Eye (tissue), 1 donor: ENCODE measurements at places on chromosomes 6 and 20.
A peak's percentile ranks its signal among the peaks of the same experiment; 100 is the strongest.

DNA sequence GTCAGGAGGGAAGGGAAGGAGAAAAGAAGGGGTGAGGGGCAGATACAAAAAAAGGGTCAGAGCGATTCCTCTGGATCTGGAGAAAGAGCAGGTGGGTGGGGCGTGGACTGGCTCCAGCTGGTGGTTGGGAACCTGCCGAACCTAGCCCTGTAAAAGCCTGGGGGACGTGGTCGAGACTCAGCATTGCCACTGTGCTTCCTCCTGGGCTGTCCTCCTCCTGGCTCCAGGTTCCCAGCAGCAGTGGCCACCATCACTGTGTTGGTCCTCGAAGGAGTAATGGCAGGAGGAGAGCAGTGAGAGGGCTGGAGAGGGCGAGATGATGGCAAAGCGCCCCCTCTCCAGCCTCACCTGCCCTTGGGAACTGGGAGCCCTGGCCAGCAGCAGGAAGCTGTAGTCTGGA lies 3.5 kb upstream of the RAET1L start:
- DNase-seq: no peak

DNA sequence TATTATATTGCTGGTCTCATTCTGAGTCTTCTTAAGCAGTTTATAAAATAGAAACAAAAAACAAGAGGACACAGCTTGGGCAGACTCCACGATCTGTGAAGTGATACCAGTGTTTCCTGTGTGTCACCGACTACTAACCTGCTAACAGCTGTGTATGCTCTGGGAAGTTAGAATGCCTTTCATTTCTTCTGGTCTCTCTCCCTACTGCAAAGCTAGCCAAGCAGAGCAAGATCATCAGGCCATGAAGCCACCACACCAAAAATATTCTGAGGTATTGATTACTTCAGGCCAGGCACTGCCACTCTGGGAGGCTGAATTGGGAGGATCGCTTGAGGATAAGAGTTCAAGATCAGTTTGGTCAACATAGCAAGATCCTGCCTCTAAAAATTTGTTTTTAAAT lies 46.9 kb upstream of the SMIM29 start:
- no peak for DNase-seq

DNA sequence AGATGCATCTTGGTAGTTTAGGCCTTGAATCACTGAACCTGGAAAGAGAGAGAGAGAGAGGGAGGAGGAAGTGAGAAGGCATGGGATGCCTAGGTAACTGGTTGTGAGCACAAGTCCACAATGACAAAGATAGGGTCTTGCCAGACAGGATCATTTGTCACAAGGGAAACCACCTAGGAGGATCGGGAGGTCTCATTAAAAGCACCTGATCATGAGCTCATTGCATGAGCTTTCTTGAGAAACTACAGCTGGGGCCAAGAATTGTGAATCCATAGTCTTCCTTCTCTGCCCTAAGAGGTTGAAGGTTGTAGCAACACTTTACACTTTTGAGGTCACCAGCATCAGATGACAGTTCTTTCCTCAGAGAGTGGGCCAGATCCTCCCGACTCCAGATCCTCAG lies 195.7 kb downstream of the CD83 start:
- DNase-seq: no peak

DNA sequence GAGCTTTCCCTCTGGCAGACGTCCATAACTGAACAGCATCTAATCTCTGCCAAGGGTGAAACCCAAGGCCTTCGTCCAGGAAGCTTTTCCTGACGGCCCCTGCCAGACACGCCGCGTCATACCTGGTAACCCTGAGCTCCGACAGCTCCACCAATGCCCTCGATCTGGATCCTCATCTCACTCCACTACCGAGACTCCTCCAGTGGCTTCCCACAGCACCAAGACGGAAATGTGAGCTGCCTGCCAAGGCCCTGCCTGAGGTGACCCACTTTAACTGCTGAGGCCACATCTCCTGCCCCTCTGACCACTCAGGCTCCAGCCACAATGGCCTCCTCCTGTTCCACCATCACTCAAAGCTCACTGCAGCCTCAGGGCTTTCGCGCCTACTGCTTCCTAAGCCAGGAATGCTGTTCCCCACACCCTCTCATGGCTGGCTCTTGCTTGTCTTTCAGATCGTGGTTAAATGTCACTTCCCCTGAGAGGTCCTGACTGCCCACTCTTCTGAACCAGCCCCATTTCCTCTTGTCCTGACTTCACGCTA lies 143.2 kb downstream of the PREX1 start:
- DNase-seq: peak; percentile 32

DNA sequence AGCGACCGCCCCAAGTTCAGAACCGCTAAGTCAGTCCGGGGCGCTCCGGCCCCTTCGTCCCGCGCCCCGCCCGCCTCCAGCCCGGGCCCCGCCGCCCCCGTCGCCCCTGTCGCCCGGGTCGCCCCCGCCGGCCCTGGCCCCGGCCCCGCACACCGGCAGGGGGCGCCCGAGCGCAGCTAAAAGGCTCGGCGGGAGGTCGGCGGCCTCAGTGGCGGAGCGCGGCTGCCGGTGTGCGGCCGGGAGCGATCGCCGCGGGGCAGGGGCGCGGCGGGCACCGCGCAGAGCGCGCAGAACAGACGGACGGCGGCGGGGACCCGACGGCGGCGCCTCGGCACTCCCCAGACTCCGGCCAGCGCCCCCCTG lies at the start of gene FNDC1:
TSS of gene FNDC1 (plus strand) at position 208 of the 363 bp plus-strand sequence. CDS start 197 bp downstream, outside the sequence.
- DNase-seq: peak; percentile 75

GRCh38 chr6:137830511-137830911 lies 36.5 kb upstream of the TNFAIP3 start:
- DNase-seq: no peak

GRCh38 chr20:45919542-45920399 lies 7.8 kb upstream of the PLTP start:
- peak; percentile 59 for DNase-seq

- peak; percentile 33 for DNase-seq
Measured at GRCh38 chr20:51258582-51259165, 235.8 kb upstream of the KCNG1 start.

DNA sequence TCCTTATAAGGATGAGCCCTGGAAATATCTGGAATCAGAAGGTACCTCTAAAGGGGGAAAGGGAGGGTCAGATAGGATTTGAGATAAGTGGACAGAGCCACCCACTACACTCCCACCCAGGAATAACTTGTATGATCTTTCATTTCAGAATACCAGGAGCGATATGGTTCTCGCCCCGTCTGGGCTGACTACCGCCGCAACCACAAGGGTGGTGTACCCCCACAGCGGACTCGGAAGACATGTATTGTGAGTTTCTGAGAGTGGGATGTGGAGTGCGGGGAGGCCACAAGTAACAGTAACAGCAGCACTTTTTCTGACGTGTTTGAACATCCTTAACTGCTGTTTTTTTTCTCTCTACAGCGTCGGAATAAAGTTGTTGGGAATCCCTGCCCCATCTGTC lies 1.9 kb downstream of the MRPS18B start:
- DNase-seq: no peak

DNA sequence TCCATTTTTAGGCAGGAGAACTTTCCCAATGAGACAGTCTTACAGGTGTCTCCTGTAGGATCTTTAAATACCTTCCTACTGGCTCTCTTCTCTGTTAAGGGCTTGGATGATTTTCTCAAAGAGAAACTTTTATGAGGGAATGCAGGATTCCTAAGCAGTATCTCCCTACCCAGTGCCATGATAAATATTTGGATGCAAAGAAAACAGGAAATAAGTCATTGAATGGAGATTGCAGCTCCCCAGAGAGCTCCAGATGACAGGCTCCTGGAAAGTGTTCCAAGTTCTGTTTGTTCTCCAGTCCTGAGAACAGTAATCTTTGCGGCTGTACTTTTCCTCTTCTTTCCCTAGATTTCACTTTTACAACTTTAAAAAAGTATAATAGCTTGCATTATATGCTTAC lies 2.4 kb upstream of the SCGN start:
- DNase-seq: no peak

DNA sequence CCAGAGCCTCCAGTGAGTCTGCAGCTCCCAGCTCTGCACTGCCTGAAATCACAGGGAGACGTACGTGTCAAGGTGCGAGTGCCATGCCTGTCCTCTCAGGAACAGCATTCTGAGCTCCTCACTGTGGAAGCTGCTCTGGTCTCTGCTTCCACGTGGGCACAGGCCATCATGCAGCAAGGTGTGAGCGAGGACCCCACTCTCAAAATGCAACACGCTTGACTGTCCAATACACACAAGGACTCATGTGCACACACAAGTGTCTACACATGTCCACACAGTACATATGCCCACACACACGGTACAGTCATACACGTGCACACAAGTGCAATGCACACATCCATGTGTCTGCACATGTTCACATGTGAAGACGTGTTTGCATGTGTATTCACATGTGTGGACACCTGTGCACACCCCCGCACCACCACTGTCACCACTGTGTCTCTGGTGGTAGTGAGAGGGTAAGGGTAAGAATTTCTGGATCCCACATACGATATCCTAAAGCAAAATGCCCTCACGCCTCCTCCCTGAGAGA lies 260.5 kb downstream of the DLL1 start:
- no peak for DNase-seq

GRCh38 chr6:147566244-147566898 lies 57.9 kb downstream of the SAMD5 start:
- DNase-seq: no peak

DNA sequence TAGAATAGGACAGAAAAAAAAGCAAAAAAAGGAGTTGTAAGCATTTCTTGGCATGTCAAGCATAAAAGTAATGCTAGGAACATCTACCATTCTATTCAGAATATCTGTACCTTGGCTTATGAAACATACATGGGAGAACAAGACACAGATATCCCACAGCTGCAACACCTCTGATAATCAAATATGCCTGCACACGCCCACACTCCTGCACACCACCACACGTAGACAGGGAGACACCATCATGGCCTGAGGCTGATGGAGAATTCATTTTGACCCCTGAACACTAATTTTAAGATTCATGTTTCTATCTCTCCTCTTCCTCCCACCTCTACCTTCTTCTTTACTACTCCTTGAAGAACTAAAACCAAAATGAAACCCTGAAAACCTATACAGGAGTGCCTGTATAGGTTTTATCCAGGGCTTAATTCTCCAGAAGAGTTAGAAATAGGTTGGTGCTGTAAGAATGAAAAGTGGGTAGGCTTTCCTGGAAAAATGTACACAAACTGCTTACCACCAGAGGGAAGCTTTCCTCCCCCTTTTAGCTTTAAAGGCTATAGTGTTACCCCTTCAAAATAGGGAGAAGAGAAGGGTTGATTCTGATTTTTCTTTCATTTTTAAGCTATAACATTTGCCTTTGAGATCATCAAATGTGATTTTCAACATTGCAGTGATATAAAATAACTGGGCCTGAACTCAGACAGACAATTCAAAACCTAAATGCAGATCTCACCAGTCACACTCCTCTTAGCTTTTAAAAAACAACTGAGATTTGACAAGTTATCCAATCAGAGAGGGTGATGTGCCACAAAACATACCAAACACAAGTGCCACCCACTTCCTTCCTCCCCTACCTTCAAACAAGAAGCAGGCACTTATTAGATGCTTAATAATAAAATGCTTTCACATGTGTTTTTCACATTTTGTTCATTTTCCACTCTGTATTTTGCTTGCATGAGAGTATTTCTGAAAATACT lies 57.9 kb downstream of the ELOVL5 start:
- DNase-seq: no peak

DNA sequence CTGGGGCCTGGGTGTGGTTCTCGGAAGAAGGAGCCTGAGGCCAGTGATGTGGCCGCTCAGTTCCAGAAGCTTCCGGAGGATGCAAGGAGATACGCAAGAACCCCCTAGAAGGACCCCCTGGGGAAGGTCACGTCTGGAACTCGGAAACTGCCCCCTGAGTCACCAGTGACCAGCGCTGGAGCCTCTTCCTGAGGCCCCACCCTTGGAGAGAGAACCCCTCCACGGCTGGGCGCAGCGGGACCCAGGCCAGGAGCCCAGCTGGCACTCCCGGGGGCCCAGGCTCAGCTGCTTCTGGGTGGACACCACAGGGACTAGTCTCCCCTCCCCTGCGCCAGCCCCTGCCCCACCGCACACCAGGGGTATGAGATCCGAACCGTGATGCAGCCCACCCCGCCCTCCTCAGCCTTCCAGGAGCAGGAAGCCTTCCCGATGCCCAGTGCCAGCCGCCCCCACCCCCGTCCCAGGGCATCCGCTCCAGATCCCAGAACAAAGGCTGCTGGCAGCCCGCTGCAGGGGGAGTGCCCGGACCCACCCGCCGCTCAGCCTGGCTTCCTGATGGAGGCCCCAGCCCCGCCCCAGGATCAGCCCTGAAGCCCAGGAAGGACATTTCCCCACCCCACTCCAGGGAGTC lies 7.5 kb downstream of the LAMA5 start:
- DNase-seq: no peak

DNA sequence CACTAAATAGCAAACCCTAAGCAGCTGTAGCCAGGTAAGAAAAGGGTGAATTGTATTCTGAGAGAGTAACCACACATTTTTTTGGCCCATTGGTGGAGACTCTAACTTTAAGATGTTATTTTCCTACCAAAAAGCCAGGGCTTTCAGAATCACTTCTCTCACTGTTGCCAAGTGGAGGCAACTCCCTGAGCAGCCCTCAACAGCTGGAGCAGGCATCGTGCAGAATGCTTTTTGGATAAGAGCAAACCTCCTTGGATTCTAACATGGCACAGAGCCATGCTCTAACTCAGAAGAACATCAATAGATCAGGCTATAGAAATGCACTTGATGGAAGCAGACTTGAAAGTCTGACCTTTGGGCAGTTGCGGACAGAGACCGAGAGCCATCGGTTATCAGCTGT lies 722.2 kb upstream of the CHD6 start:
- no peak for DNase-seq

DNA sequence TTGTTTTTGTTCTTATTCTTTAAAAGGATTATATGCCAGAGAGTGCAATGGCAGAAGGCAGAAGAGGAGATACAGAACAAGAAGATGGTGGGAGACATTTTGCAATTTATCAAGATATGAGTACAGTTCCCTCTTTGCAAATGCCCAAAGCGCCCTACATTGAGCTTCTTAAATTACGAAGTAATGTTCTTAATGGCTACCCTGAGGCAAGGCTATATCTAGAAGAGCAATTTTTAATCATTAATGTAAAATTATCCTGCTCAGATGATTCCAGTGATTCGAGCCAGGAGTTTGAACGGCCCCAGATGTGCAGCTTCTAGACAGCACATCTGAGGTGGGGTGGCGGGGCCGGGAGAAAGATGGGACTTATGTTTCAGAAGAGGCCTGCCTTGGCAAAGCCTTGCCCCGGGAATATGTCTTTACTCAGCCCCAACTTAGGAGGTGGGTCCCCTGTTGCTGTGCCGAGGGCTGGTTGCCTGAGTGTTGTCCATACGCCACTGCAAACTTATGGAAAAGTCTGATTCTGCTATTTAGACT lies 84.9 kb upstream of the MLN start:
- DNase-seq: no peak

DNA sequence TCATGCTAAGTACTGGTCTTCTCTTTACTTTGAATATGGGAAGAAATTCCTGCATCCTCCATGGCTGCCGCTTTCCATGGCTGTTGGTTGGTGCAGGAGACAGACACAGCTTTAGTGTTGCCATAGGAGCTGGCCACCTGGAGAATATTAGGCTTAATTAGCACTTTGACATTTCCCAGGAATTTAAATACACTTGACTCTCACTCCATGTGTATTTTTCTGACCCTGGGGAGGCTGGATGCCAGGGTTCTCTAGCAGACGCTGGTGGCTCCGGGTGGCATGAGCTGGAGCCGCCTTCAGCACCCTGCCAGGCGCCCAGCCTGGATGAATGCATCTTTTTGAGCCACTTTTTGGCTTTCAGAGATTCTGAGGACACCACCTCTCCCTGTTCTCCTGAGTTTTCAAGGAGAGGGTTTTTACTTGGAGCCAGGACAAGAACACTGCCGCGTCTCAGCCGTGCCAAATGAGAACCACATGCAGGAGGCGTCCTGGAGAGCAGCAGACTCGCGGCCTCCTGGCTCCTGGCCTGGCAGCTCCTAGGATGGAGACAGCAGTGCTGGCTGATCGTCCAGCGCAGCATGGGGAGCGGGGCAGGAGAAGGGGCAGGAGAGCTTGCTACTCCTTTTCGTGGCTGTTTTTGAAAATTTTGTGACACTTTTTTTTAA lies 258.8 kb downstream of the SMOC2 start:
- peak; percentile 64 for DNase-seq
